ENCODE measurements at places on chromosomes 1 and 21.

DNA sequence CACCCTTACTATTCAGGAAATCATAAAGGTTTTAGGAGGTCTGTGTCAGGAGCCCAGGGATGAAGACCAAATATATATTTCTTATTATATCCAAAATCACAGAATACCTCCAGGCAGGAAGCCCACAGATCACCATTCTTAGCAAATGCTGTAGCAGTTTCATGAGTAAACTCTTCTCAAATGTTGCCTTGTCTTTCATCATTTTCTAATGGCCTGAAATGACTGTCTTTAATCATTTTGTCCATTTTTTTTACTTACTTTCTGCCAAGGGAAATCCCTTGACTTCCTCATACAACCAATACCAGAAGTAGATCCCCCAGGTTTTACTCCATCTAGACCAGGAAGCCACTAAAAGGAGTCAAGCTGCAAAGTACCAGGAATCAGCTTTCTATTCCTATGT is 32.4 kb downstream of the PSMG1 start:
- no peak for DNase-seq

GRCh38 chr1:91545506-91546300 is 45.1 kb downstream of the CDC7 start:
- no peak for DNase-seq

DNA sequence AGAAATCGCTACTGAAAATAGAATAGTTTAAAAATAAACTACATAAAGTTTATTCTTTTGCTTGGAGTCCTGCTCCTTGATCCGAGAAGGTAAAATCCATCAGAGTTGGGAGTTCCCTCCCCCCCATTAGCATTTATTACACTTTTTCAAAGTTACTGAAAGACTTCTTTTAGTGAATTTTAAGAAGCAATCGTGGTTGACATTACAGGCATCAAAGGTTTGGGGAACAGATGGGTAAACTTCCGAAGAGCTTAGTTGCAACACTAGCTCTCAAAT is 31.0 kb upstream of the NFIA start:
- no peak for DNase-seq

- peak; percentile 48 for DNase-seq
These were observed 858 bp downstream of the LACTBL1 start for GRCh38 chr1:22971611-22972405.

- peak; percentile 28 for DNase-seq
These were observed 30.0 kb upstream of the S100A7 start for GRCh38 chr1:153490272-153491051.

GRCh38 chr1:12049616-12050015 is 13.5 kb upstream of the TNFRSF8 start:
- no peak for DNase-seq

DNA sequence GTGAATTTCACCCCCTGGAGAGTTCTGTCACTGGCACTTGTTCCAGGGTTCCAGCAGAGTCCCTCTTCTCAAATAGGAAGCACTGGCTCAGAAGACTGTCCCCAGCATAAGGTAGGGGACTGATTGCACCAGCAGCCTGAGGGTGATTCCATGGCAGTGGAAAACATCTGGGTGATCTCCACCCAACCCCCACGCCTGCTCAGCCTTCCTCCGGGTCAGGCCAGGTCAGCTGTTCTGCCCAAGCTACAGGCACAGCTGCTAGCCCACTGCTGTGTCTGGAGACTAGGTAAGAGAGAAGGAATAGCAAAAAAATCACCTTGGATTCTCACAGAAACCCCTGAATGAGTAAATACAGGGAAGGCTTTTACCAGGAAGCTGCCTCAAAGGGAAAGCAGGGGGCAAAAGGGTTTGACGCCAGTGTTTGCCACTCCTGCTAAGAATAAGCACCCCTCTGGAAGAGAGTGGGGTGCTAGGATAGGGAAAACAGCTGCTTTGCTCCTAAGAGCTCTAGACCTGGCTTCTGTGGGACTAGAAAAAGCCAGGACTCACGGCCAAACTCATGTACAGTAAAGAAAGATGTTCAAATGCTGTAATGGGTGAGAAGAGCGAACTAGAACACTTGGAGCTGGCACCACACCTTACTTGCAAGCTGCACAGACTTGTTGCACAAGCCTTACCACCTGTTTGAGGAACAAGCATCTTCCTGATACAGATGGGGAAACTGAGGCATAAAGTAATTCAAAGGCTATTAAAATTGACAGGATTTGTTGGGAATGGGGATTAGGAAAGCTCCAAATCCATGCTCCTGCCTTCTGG is 1.0 kb upstream of the DENND2D start:
- DNase-seq = peak; percentile 52

DNA sequence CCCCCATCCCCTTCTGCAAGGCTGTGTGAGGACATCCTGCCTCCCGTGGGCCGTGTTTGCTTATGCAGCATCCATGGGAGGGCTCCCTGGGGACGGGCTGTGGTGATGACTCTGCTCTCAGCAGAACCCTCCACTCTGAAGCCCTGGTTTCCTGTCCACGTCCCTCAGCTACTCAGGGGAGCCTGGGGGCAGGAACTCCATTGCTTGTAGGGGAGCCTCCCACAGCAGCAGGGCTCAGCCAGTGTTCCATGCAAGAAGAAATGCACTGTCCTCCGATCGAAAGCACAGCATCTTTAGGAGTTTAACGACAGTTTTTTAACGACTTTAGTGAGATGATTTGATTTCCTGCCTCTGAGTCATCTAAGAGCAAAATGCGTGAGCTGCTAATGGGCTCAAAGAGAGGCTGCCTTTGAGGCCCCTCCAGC is 8.3 kb upstream of the KCNAB2 start:
- DNase-seq = no peak

DNA sequence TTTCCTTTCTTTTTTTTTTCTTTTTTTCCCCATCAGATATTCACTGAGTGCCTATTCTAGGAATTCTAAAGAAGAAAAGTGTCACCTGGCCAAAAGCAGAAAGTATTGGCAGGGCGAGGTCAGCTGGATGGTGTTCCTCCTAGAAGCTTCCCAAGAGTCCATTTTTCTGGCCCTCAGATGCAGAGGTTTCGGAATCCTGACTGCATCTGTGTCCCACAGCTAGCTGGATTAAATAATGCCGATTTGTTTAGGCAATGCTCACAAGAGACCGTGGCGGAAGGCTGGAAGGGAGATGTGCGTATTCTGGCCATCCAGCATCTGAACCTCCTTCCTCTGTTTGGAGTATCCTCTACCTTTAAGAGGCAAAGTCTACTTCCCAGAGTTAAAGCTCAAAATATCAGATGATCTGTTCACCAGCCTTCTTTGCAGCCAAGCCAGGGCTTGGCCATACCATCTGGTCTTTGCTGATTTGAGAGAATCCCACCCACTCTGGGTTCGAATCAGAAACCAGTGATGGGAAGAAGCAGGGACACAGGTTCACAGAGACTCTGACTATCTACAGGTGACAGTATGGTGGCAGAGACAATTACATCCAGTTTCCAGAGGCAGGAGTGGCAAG is 5.4 kb upstream of the TENT5C start:
- no peak for DNase-seq

- DNase-seq = no peak
These were observed 12.8 kb upstream of the OVAAL start for GRCh38 chr1:180545991-180546390.

DNA sequence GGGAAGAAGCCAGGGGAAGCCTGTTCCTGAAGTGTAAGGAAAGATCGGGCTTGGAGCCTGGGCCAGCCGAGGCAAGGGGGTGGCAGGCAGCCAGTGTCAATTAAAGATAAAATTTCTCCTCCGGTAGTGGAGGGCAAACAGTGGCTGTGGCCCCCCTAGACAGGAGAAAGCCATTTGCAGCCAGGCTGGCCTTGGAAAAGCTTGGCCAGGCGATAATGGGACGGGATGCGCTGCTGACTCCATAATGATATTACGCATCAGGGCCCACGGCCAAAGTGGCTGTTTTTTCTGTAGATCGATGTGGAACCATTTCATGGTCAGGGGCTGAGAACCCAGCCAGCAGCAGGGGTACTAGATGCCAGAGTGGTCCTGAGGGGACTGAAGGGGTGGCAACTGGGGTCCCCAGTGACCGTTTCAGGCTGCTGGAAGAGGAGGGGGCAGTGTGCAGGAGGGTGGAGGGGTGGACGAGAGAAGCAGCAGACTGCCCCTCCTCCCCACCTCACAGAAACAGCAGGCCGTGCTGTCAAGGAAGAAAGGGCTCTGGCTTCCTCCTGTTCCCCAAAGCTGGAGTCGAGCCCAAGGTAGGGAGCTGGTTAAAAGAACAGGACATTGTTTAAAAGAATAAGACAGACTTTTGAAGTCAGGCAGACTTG is 25.2 kb downstream of the KCNC4 start:
- no peak for DNase-seq

DNA sequence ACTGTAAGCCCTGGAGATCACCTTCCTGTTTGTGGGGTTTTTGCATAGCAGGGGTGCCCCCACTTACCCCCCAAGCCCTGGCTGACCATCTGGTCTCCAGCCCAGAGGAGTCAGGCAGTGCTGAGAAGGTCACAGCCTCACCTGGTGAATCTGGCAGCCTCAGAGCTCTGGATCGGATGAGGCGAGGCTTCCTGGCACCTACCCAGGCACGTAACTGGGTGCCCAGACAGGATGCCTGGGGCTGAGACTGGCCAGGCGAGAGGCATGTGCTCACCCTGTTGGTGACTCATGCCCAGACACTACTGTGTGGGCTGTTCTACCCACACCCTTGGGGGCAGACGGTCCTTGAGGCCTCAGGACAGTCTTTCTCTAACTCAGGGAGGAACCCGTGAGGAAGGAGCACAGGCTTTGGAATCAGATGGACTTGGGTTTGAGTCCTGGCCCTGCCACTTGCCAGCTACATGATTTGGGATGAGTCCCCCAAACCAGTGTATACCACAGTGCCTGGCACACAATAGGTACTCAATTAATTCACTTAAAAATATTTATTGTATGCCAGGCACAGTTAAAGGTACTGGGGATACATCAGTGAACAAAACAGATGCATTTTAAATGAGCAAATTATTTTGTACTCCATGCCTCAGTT is 15.1 kb upstream of the PADI3 start:
- DNase-seq = no peak

DNA sequence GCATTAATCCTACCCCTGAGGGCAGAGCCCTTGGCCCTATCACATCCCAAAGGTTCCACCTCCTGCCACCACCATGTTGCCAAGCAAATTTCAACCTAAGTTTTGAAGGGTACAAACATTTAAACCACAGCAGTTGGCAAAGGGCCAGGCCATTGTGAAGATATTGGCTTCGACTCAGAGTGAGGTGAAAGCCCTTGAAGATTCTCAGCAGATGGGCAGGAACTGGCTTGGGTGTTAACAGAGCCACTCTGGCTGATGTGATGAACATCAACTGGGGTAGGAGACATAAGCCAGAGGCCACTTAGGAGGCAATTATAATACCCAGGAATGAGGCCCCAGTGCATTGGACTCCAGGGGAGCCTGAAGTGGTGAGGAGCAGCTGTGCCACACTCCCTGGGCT is 207.7 kb upstream of the KAZN start:
- no peak for DNase-seq

DNA sequence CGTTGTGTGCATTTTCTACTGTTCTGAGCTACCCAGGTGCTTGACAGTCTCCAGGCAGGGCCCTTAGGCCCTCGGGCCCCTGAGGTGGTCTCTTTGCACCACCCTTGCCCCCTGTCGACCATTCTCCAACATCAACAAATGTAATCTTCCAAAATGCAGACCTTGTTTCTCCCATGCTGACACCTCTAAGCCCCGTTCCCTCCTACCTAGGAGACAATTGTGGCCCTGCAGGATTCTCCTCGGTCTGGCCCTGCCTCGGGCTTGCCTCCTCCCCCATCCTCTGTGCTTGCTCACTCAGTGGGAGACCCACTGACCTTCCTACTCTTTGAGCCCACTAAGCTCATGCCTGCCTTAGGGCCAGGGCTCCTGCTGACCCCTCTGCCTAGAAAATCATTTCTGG is 104.2 kb upstream of the TARDBP start:
- DNase-seq = peak; percentile 49

DNA sequence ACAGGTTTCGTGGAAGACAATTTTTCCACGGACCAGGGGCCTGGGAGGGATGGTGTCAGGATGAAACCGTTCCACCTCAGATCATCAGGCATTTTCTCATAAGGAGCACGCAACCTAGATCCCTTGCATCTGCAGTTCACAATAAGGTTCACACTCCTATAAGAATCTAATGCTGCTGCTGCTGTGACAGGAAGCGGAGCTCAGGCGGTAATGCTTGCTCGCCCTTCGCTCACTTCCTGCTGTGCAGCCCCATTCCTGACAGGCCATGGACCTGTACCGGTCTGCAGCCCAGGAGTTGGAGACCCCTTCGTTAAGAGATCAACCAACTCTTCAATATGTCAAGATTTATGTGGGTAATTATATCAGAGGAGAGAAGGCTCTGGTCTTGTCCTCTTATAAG is 3.3 kb upstream of the DHX9 start:
- no peak for DNase-seq

GRCh38 chr1:155013632-155014031 is 11.0 kb downstream of the ZBTB7B start:
- no peak for DNase-seq

GRCh38 chr1:54814571-54814970 is 13.4 kb upstream of the TTC22 start:
- no peak for DNase-seq

- no peak for DNase-seq
These were observed 5.2 kb downstream of the ALG14 start for GRCh38 chr1:95067568-95067967.

- peak; percentile 72 for DNase-seq
These were observed 773 bp downstream of the IFNGR2 start for GRCh38 chr21:33403786-33404585.

- no peak for DNase-seq
These were observed 176.1 kb downstream of the GRIK1 start for GRCh38 chr21:29763674-29764073.

GRCh38 chr1:112673592-112674439 is 643 bp upstream of the MOV10 start:
- DNase-seq = peak; percentile 18

DNA sequence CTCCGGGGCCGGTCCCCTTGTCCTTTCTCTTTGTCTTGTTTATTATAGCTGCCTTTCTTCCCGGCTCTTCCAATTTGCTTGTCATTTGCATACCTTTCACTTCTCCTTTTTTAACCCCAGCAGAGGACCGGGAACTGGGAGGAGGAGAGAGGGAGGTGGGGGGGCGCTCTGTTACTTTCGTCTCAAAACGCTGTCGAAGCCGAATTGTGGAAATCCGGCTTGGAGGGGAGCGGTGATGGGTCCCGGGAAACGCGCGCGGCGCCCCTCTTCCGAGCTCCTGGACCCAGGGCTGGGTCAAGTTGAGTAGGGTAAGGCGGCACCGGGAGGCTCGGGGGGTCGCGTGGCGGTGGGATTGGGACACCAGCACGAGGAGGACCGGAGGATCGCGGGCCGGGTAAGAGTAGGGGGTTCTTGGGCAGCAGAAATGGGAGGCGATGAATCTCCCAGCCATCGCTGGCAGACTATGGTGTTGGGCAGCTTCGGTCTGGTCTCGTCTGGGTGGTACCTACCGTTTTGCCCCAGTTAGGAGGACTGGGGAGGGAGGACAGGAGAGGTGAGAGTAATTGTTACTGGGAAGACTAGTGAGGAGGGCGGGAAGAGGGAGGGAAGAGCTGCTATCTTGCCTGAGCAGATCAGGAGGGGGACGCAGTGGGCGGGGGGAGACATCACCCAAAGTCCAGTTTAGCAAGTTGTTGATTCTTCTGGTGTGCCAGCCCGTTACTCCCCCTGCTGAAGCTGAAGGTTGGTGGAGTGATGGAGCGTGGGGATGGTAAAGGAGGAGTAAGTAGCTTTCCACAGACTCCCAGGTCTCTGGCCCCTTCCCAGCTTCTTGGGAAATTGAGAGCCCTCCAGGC is 1.5 kb downstream of the PROX1 start:
- peak; percentile 49 for DNase-seq

GRCh38 chr1:234537236-234537635 is 58.3 kb upstream of the TARBP1 start:
- DNase-seq = no peak

GRCh38 chr1:11649624-11650330 is 4.5 kb downstream of the FBXO2 start:
- DNase-seq = no peak

- peak; percentile 63 for DNase-seq
These were observed 328 bp downstream of the MYCL start for GRCh38 chr1:39901464-39901713.

Measured in ELF-1 (cell line).